NCI-H460 (cell line): ENCODE measurements at places on chromosomes 4 and X. TPM values are rescaled to one million over a fixed set of nuclear protein-coding genes. Genes with fewer than 3 reads are reported as not detected.

Gene FAM53A
- 1.3 and 2.1 TPM in 2 replicates for total RNA-seq

Gene LEF1
- total RNA-seq, result 0.69 TPM in 2 replicates

Gene HSFX1
- 0.20 TPM in 1 of 2 replicates, not detected in the other for total RNA-seq

Gene SULT1B1
- under 0.01 TPM in 1 of 2 replicates, not detected in the other for total RNA-seq

Gene AVPR2
- total RNA-seq, result not detected in 2 replicates

Gene FTHL17
- not detected in 2 replicates for total RNA-seq

Gene MTTP
- total RNA-seq, result 0.05 TPM in 1 of 2 replicates, not detected in the other

Gene AMOT
- total RNA-seq, result 0.98 and 2.0 TPM in 2 replicates

Gene DGKK
- total RNA-seq, result not detected in 2 replicates

Gene TRIM75
- total RNA-seq, result not detected in 2 replicates

Gene TRPC5OS
- not detected in 2 replicates for total RNA-seq

Gene TSPAN5
- 1.7 and 3.0 TPM in 2 replicates for total RNA-seq

Gene PLAC8
- total RNA-seq, result 9.7 and 9.9 TPM in 2 replicates

Gene MAGEA4
- total RNA-seq, result not detected in 2 replicates

Gene TEX13D
- not detected in 2 replicates for total RNA-seq

Gene ARHGAP6
- total RNA-seq, result 0.07 TPM in 1 of 2 replicates, not detected in the other

Gene C4orf51
- total RNA-seq, result not detected in 2 replicates

Gene RPA4
- total RNA-seq, result 0.67 and 0.78 TPM in 2 replicates

Gene DUSP9
- total RNA-seq, result 1.8 and 2.2 TPM in 2 replicates

Gene SPATA18
- total RNA-seq, result 4.1 and 5.7 TPM in 2 replicates

Gene SPANXA1
- total RNA-seq, result not detected in 2 replicates

Gene MMRN1
- 0.03 and 0.12 TPM in 2 replicates for total RNA-seq

Gene BTK
- total RNA-seq, result 0.05 TPM in 1 of 2 replicates, not detected in the other

Gene GPRASP2
- total RNA-seq, result 7.2 and 9.8 TPM in 2 replicates

Gene LNX1
- 0.09 TPM in 1 of 2 replicates, not detected in the other for total RNA-seq

Gene GAGE1
- not detected in 2 replicates for total RNA-seq

Gene NAAA
- total RNA-seq, result 14.2 and 17.6 TPM in 2 replicates
